ENCODE measurements at places on chromosomes 11 and 22.

DNA sequence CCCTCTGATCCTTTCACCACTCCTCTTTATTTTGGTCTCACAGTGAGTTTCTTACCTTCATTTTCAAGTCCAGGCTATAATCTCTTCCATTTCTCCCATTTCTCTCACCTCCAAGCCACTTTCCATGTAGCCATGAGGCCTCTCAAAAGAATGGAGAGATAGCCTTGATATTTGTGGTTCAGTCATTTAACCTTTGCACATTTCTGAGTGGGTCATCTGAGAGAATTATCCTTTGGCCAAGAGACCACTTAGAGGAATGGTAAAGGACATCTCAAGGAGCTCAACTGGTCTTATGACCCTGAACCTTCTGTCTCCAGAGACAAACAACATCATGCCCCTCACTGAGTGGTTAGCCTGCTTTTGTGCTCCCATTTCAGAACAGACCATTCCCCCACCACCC lies 121.1 kb downstream of the KIRREL3 start:
- DNase-seq: no peak

DNA sequence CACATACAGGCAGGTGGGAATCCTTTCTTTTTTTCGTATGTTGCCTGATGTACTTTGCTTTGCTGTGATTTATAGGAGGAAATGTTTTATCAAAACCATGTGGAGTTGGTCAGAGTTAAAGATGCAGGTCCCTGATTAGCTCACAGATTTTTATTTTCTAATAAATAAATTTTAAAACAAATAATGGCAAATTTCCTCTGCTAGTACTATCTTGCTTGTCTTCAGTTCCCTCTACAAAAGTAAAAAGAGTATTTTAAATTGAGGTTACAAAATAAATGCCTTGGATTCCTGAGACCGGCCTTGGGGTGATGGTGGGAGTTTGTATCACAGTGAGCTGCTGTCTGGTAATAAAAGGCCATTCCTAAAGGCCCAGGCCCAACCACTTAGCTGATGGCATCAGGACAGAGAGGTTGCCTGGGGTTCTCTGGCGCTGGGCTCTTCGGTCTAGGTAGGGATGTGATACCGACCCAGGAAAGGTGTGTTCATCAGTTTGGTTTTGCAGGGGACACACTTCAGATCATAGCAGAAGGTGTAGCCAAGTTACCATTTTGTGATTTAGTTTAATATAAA lies 129.0 kb downstream of the TBC1D22A start:
- DNase-seq: no peak

- peak; percentile 61 for DNase-seq
Observed at GRCh38 chr11:2376751-2377451, at the start of gene CD81. Gene CD81, plus strand, starts transcription at chr11:2377310. Its CDS starts 240 bp downstream, at chr11:2377550.

DNA sequence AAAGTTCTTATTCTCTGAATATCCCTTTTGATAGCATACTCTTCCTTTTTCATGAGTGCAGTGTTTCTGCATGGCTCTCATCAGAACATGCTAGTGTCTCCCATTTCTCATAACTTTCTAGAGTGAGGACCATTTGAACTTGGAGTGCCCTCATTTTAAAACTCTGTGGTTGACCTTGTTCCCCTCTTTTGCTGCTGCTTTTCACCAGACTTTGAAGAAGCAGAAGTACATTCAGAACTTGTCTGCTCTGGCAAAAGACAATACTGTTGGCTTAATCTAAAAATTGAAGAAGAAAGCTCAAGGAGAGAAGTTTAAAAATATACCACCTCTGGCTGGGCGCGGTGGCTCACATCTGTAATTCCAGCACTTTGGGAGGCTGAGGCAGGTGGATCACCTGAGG lies 35.0 kb downstream of the PPARA start:
- no peak for DNase-seq

DNA sequence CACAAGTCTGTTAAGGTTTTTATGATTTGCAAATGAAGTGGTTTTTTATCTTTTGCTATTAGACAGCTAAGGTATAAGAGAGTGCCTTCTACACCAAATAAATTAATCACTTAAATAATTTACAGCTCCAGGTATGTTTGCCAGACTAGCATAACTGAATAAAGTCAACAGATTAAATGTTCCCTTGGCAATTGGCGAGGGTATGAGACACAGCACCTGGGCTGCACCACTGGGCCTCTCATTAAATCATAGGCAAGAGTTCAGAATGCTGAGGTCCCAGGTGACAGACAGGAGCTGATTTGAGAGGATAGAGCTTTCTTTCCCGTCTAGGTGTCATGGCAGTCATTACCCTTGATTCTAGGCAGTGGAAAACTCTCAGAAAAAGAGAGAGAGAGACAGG lies 62.6 kb upstream of the WT1 start:
- no peak for DNase-seq

DNA sequence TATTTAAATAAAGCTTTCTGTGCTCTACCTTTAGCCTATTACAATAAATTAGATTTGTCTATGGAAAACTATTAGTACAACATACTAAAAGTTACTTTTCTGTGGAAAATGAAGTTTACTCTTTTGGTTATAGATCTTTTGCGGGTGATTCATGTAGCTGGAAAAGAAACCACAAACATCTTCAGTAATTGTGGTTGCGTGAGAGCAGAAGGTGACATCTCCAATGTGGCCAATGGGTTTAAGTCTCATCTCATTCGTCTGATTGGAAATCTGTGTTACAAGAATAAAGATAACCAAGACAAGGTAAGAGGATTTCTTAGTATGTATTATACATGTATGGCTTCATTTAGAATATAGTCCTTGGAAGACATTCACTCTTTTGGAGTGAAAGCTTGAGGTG lies 68.6 kb downstream of the ATXN10 start:
- no peak for DNase-seq

GRCh38 chr11:104655066-104655465 lies 243.2 kb downstream of the CASP12 start:
- no peak for DNase-seq

DNA sequence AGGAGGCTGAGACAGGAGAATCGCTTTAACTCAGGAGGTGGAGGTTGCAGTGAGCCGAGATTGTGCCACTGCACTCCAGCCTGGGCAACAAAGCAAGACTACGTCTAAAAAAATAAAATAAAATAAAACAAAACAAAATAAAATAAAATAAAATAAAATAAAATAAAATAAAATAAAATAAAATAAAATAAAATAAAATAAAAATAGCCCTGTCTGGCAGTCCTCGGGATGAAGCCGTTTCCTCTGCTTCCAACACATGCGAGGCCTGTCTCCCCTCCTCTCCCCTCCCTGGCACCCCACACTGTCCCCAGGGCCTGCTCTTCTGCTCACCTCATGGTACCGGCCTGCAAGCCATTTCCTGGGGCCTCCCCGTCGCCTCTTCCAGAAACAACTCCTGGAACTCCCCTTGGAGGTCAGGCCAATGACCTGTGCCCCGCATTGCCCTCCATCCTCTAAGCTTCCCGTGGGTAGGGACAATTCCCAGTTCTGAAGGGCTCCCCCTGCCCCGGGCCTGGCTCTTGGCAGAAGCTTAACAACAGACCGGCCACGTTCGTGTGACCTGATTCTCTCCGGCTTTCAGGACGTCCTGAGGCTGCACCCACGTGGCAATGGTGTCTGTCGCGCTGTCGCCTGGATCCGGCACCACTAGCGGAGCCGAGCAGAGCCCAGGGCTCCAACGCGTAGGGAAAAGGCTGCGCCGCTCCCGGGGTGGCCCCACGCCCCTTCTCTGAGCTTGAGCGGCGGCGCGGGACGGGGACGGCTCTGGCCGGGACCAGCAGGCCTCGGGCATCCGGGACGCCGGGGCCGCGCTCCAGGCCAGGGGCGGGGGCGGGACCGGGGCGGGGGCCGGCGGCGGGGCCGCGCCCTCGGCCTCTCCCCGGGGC lies 456 bp upstream of the PARVB start:
- DNase-seq: no peak

DNA sequence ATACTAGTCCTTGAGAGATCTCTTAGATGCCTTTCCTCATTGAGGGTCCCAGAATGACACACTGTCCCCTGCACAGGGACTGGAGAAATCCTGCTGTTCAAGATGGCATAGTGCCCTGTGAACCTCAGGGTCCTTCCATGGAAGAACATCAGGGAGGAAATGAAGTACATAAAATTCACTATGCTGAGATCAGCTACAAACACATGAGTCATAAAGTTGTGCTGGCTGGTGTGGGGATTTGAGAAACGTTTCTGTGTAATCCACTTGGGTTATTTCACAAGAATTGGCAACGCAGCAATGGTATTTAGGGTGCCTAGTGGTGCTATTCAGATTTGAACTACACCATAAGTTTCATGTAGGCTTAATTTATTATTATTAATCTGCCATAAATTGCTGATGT lies 174.4 kb downstream of the MAML2 start:
- DNase-seq: no peak

DNA sequence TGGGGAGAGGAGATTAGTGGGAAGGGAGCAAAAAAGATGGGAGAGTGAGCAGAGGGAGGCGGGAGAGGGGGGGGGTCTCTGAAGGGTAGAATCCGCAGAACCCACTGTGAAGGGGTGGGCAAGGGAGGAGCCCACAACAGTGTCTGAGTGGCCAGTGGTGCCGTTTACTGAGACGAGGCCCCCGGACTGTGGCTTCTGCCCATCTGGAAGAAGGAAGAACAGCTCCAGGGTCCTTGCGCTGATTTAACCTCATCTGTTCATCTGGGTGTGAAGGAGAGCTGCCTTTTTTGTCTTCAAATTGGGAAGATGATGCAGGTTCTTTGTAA lies 45.7 kb upstream of the ANO1 start:
- no peak for DNase-seq

- DNase-seq: no peak
Observed at GRCh38 chr11:15106201-15106965, 8.3 kb upstream of the INSC start.

- no peak for DNase-seq
Observed at GRCh38 chr11:119752946-119753345, 23.9 kb upstream of the NECTIN1 start.

GRCh38 chr11:71355281-71355680 lies 92.9 kb downstream of the DHCR7 start:
- DNase-seq: no peak

DNA sequence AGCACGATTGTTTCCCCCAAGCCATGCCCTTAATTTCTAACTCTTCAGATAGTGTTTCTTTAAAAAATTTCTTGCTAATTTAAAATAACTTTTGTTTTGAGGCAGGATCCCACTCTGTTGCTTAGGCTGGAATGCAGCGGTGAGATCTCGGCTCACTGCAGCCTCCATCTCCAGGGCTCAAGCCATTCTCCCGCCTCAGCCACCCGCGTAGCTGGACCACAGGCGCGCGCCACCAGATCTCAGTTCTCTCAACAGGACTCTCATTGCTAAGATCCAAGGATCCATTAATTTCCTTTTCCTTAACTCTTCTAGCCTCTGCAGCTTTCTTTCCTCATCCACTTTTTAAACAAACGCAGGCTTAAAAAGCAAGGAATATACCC lies 327 bp upstream of the MED17 start:
- DNase-seq: no peak

DNA sequence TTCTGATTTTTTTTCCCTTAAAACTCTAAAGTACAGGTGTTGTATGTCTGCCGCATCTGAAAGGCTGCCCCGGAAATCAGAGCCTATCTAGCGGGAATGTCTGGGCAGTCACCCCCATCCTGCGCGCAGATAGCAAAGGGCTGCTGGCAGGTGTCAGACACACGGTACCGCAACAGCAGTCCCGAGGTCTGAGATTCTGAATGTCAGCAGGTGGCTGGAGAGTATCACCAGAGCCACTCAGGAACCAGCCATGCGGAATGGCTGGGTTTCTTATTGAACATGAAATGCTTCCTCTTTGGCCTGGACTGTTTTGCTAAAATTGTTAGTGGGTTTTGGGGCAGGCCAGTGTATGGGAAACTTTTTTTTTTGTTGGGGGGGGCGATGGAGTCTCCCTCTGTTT lies 53.3 kb downstream of the CERK start:
- no peak for DNase-seq

- no peak for DNase-seq
Observed at GRCh38 chr11:27429761-27430393, 42.7 kb downstream of the LGR4 start.

GRCh38 chr11:20036626-20037335 lies 123.5 kb downstream of the DBX1 start:
- no peak for DNase-seq

- DNase-seq: no peak
Observed at GRCh38 chr11:106172386-106172991, 95.0 kb downstream of the AASDHPPT start.

DNA sequence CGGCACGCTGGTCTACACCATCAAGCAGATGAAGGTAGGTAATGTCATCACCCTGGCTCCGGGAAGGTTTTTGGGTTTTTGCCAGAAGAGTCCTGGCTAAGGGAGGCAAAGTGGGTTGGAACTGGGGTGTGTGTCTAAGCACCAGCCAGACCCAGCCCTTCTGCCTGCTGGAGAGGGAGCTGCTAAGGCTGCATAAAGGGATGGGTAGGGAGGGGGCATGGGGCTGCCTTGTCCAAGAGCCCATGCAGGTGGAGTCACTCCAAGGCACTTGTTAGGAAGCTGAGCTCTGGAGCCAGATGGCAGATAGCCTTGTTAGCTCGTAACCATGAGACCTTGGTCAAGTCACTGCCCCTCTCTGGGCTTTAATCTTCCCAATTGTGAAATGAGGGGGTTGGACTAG lies 48.0 kb downstream of the TIMP3 start:
- DNase-seq: no peak

DNA sequence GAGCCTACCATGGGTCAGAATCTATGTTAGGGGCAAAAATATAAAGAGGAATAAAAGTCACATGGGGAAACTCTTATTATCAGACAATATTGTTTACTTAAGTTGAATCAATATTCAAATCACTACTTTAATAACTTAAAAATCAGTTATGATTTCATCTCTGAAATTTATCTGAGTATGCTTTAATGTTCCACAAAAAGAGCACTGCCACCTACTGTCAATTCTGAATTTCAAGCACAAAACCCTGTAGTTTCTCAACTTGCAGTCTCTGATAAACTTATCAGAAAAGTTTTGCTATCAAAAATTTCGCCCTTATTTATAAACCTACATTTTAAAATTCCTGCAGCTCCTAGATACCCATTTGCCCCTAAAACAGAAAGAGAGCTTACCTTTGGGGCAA lies 47.3 kb downstream of the RDX start:
- DNase-seq: peak; percentile 22

- DNase-seq: no peak
Observed at GRCh38 chr11:3671334-3672254, at the start of gene CHRNA10. Gene CHRNA10, minus strand, starts transcription at chr11:3671384. Its CDS starts 72 bp downstream, at chr11:3671312.

DNA sequence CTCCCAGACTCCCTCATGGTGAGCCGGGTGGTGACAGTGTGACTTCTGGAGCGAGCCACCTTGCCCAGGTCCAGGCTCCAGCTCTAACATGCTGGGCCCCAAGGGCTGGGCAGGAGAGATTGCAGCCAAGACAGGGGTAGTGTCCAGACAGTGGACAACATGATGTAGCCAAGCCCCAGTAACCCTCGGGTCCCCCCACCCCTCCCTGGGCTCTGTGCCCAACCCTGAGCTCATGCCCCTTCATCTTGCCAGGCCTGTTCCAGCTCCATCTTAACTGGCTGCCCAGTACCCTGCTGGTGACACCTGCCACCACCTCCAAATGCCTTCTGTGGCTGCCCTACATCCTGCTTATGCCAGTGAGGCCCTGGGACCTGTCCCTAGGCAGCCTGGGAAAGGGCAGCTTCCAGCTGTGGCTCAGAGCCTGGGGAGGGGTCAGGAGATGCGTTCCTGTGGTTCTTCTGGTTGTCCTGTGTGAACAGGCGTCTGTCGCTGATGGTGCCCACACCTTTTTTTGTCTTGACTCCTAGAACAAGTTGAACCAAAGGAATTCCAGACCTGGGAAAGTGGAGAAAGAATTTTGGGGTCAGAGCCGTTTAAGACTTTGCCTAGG lies 12.5 kb upstream of the SYT12 start:
- DNase-seq: no peak
